Stimulated activated CD4-positive, alpha-beta T cell treated with anti-CD3 and anti-CD28 coated beads, Interleukin-12 subunit alpha, Interleukin-12 subunit beta, amount 100 ng/mL, for 24 hours (primary cell): ENCODE measurements at places on chromosomes 12 and 14.
A peak's percentile ranks its signal among the peaks of the same experiment; 100 is the strongest.

GRCh38 chr14:29735459-29735858 lies 192.2 kb downstream of the PRKD1 start:
- DNase-seq, result no peak

DNA sequence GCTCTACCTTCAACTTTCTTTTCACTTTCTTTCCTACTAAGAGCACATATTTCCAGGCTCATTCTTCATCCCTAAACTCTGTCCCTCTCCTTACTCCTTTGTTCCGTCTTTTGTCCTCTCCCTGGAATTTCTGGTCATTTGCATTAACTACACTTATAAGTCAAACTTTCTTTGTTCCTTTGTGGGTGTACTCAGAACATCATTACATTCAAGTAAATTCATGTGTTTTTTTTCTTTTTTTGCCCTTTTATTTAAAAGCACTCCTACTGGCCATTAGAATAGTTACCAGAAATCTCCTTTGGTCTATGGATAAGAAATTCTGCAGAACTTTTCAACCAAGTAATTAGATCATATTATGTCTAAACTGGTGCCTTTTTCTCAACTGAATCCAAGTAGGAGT lies 802.6 kb downstream of the DIO2 start:
- no peak for DNase-seq

GRCh38 chr14:57863471-57863870 lies 2.4 kb downstream of the SLC35F4 start:
- no peak for DNase-seq

GRCh38 chr12:93006471-93007208 lies 77.5 kb upstream of the EEA1 start:
- DNase-seq, result no peak

GRCh38 chr14:100334904-100335303 lies 11.8 kb downstream of the SLC25A47 start:
- DNase-seq, result no peak

DNA sequence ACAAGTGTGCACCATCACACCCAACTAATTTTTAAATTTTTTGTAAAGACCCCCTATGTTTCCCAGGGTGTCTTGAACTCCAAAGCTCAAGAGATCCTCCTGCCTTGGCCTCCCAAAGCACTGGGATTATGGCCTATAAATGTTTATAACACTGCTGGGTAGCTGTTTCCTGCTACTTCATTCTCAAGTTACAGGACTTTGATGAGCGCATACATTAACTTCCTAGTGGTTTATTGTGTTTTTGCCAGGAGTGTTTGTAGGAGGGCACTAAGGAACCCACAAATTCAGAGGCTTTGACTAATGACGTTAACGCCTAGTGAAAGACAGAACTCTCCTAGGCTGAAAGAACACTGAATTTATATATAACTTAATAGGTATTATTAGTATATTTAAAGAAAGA lies 15.2 kb upstream of the NAA30 start:
- DNase-seq, result no peak

DNA sequence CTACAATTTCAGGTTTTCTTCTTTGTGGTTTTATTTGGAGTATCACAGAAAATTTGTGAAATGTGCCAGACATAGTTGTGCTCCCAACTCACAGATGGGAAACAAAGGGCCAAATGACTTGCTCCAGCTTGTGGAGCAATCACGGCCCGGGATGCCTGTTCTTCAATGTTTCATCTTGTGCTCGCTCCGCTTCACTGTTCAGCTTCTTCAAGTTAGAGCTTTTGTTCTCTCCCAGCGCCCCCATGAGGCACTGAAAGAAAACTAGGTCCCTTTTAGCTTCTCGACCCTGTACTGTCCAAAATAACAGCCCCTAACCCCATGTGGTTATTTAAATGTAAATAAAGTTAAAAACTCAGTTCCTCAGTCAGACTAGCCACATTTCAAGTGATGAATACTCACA lies 187.9 kb upstream of the STXBP6 start:
- DNase-seq, result no peak

GRCh38 chr12:6112004-6112403 lies 12.5 kb downstream of the VWF start:
- no peak for DNase-seq

DNA sequence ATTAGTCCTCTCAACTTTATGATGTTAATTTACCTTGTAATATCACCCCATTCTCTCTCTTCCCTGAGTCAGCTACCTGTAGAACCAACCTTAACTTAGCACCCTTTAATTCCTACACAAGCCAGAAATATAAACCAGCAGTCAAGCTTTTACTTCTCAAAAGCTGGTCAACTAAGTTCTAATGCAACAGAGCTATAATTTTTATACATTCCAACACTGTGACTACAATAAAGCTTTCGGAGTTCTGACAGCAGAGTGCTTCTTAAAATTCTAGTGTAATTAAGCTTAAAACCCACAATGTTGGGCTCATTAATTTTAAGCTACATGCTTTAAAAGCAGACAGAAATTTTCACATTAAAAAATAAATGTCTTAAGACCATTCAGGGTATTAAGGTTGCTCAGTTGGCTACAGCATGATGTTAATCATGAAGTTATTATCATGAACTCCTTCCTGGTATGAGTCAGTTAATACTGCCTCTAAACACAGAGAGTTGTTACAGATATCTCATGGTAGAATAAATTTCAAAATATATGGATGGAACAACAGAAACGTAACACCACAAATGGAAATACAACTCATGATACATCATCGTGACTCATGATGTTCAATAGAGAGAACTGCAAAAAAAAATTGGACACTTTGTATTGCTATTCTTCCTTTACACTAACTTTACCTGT lies 126.7 kb downstream of the EPS8 start:
- DNase-seq, result no peak

GRCh38 chr14:53368711-53369201 lies 215.6 kb upstream of the DDHD1 start:
- DNase-seq, result no peak

DNA sequence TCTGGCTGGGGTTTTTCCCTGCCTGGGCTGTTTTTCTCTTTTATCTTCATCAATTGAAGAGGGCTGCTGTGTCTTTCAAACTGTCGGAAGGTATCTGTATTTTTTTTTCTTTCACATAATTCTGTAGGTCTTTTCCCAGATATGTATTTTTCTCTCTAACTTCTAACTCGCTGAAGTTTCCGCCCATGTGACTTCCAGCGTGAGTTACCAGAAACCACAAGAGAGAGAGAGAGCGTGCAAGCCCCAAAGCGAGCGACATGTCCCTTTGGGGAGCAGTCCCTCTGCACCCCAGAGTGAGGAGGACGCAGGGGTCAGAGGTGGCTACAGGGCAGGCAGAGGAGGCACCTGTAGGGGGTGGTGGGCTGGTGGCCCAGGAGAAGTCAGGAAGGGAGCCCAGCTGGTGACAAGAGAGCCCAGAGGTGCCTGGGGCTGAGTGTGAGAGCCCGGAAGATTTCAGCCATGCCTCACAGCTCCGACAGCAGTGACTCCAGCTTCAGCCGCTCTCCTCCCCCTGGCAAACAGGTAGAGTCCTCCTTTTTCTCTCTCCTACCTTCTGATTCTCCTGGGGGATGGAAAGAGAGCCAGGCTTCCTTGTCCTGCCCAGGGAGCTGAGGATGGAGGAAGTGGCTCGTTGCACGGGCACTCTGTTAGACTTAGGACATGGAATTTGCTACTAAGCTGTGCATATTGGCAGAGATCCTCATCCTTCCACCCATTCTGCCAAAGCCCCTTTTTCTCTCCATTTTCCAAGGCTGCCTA lies at the start of gene BATF:
Gene BATF (plus strand): TSS at position 246 of the 759 bp plus-strand sequence. CDS start 214 bp downstream, at position 460.
- peak; percentile 63 for DNase-seq

DNA sequence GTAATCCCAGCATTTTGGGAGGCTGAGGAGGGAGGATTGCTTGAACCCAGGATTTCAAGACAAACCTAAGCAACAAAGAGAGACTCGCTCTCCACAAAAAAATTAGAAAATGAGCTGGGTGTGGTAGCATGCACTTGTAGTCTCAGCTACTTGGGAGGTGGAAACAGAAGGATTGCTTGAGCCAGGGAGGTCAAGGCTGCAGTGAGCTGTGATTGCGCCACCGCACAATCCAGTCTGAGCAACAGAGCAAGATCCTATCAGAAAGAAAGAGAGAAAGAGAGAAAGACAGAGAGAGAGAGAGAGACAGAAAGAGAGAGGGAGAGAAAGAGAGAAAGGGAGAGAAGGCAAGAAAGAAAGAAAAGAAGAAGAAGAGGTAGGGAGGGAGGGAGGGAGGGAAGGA lies 37.0 kb downstream of the TDG start:
- DNase-seq, result no peak
